Panc1 (cell line): ENCODE measurements at places on chromosomes 1 and 21. TPM values are rescaled to one million over a fixed set of nuclear protein-coding genes. Genes with fewer than 3 reads are reported as not detected.

The CCDC27 gene
- total RNA-seq = not detected

DNA sequence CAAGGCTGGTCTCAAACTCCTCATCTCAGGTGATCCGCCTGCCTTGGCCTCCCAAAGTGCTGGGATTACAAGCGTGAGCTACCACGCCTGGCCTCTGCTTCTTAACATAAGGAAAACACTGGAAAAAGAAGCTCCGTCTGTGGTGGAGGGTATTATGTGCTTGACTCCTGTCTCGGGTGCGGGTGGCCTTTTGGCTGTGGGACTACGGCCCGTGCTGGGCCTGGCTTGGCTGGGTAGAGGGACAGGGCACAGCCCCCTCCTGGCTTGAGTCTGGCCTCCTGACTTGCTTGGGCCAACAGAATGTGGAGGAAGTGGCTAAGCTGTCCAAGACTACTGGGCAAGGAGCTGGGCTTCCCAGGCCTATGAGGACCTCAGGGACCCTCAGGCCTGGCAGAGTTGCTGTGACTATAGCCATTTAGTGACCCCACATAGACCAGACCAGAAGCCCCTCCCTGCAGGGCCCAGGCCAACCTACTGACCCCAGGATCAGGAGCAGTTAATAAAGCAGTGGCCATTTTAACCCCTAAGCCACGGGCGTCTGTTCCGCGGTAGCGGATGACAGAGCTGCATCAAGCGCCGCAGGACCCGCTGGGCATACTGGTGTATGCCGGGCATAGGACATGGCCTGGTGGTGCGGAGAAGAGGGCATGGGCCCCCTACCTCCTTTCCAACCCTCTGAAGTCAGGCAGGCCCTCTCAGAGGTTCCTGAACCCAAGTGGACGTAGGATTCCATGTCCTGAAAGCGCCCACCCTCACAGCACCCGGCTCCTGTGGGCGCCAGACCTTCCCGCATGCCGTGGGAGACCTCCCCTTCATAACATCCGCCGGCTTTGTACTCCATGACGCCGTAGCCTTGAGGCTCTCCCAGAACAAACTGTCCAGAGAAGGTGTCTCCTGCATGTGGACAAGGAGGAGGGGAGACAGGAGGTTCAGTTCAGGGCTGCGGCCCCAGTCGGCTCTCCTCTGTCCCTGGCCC lies 4.4 kb downstream of the MORN1 start:
- no peak overlapping the region for H3K4me3 ChIP-seq
- no peak for DNase-seq
- peaks cover 12% of the 10 kb centered on the region; the same call in 1 of the 2 replicates for H3K4me1 ChIP-seq
- no peaks in the 10 kb centered on the region for H3K27me3 ChIP-seq
- no peaks in the 10 kb centered on the region; the same call in 1 of the 2 replicates for H3K36me3 ChIP-seq
- no peak overlapping the region for H3K27ac ChIP-seq

The KCNK2 gene
- 0.28 TPM for total RNA-seq

GRCh38 chr1:213572912-213573647 lies 414.7 kb upstream of the PROX1 start:
- H3K4me1 ChIP-seq = no peaks in the 10 kb centered on the region
- H3K4me3 ChIP-seq = no peak overlapping the region
- no peak for DNase-seq
- no peak overlapping the region for H3K27ac ChIP-seq

The ZBTB8A gene
- total RNA-seq = 6.5 TPM

DNA sequence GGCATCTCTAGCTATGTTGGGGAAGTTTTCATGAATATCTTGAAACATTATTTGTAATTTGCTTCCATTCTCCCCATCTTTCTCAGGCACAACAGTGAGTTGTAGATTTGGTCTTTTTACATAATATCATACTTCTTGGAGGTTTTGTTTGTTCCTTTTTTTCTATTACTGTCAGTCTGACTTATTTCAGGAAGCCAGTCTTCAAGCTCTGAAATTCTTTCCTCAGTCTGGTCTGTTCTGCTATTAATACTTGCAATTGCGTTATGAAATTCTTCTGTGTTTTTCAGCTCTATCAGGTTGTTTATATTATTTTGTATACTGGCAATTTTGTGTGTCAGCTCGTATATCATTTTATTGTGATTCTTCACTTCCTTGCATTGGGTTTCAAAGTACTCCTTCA lies 424.6 kb upstream of the PTBP2 start:
- no peak overlapping the region for H3K4me3 ChIP-seq
- H3K27ac ChIP-seq = no peak overlapping the region
- no peaks in the 10 kb centered on the region for H3K27me3 ChIP-seq

DNA sequence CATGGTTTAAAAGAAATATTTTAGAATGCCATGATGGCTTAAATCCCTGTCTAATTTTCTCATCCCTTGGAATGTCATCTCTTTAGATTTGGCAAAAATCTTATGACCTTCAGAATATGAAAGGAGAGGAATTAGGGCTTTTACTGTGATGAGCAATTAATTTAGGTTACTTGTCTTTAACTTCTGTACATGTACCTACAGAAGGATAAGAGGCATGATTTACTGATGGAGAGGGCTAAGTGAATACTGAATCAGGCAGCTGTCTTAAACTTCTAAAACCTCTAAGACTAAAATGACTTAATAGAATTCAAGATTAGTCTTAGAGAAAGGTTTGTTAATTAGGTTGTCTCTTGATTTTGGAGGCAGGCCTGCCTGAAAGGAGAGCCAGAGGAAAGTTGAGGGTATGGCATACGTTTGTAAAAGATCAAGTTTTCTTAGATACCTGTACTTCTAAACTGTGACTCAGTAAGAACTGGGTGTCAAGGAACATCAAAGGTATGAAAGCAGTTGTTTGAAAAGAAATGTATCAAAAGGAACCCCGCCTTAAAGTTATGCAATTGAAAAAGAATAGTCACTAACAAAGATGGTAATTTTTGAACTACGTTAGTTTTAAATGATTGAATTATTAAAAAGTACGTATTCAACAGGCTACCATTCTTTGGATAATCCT lies 12.5 kb downstream of the MACO1 start:
- no peaks in the 10 kb centered on the region for H3K36me3 ChIP-seq
- no peak overlapping the region for H3K27ac ChIP-seq
- no peak for DNase-seq
- no peak overlapping the region for H3K4me3 ChIP-seq
- H3K27me3 ChIP-seq = no peaks in the 10 kb centered on the region

- DNase-seq = no peak
- H3K4me3 ChIP-seq = no peak overlapping the region
- H3K36me3 ChIP-seq = no peaks in the 10 kb centered on the region
- no peak overlapping the region for H3K27ac ChIP-seq
These were observed 64.8 kb upstream of the PTCH2 start for GRCh38 chr1:44907893-44908292.

GRCh38 chr1:155984341-155984740 lies 6.0 kb upstream of the ARHGEF2 start:
- DNase-seq = no peak
- H3K4me3 ChIP-seq = no peak overlapping the region
- H3K27ac ChIP-seq = peak overlapping the region; percentile 86
- peaks cover 30% of the 10 kb centered on the region for H3K4me1 ChIP-seq
- H3K36me3 ChIP-seq = no peaks in the 10 kb centered on the region

The NBPF4 gene
- not detected for total RNA-seq

The PKLR gene
- 0.13 TPM for total RNA-seq

DNA sequence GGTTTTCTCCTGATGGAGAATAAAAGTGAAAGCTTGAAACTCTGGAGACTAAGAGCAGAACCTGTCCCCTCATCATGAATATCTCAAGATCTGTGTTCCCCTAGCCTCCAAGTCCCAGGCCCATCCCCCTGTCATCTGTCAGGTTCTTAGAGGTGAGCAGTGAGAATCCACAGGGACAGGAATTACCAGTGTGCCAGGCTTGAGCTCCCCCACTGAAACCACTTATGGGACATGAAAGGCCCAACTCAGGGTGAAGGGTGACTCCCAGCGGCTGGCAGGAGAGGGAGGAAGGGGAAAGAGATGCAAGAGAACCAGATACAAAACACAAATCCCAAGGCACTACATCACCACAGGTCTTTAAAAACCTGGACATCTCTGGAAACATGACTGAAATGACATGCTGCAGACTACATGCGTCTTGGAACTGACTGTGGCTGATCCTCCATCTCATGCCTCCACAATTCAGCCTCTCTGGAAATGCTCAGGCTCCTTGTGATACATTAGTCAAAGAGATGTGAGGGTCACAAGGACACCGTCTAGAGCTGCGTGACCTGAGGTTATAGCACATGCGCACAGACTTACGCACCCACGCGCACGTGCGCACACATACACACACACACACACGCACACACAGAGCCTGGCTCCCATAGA lies 6.8 kb upstream of the LY9 start:
- H3K4me3 ChIP-seq = no peak overlapping the region
- no peaks in the 10 kb centered on the region for H3K4me1 ChIP-seq
- no peaks in the 10 kb centered on the region for H3K27me3 ChIP-seq
- H3K27ac ChIP-seq = no peak overlapping the region

The OR14A16 gene
- total RNA-seq = not detected

The CYYR1 gene
- total RNA-seq = not detected

GRCh38 chr21:43983860-43984420 lies 28.2 kb upstream of the TRAPPC10 start:
- DNase-seq = no peak
- no peaks in the 10 kb centered on the region for H3K36me3 ChIP-seq
- no peak overlapping the region for H3K27ac ChIP-seq
- no peak overlapping the region for H3K4me3 ChIP-seq
- H3K4me1 ChIP-seq = no peaks in the 10 kb centered on the region

The SYPL2 gene
- 0.74 TPM for total RNA-seq

The CYP4Z1 gene
- total RNA-seq = not detected

The MYOM3 gene
- 0.05 TPM for total RNA-seq

The IFNLR1 gene
- 1.0 TPM for total RNA-seq

- no peaks in the 10 kb centered on the region for H3K4me1 ChIP-seq
- no peak overlapping the region for H3K27ac ChIP-seq
- H3K36me3 ChIP-seq = no peaks in the 10 kb centered on the region; the same call in 1 of the 2 replicates
- no peak for DNase-seq
- no peaks in the 10 kb centered on the region for H3K27me3 ChIP-seq
These were observed 663.6 kb upstream of the CHRM3 start for GRCh38 chr1:238722812-238723211.

GRCh38 chr21:17105932-17106331 lies 406.9 kb upstream of the CXADR start:
- H3K27ac ChIP-seq = no peak overlapping the region
- H3K36me3 ChIP-seq = no peaks in the 10 kb centered on the region
- H3K27me3 ChIP-seq = no peaks in the 10 kb centered on the region
- H3K4me1 ChIP-seq = no peaks in the 10 kb centered on the region
- DNase-seq = no peak

- H3K4me3 ChIP-seq = no peak overlapping the region
- peaks cover 41% of the 10 kb centered on the region for H3K4me1 ChIP-seq
- no peaks in the 10 kb centered on the region for H3K36me3 ChIP-seq
- no peaks in the 10 kb centered on the region for H3K27me3 ChIP-seq
These were observed 126.1 kb upstream of the CACHD1 start for GRCh38 chr1:64343823-64344190.

DNA sequence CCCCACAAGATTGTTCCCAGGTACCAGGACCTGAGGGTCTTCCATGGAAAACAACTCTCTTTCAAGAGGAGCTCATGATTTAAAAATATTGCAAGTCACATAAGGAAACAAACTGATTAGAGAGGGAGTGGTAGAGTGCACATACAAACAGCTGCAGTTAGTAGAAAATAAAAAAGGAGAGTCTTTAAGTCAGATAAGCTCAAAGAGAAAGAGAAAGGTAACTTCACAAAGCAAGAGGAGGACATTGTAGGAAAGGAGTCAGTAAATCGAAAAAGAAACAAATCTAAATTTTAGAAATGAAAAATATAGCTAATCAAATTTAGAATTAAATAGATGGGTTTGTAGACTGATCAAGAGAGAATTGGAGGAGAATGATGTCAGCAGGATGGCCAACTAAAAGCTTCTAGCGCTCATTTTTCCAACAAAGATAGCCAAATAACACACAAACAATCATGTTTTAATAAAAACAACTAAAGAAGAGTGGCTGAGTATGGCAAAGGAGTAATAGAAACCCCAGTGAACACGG lies 86.1 kb upstream of the CD53 start:
- H3K27me3 ChIP-seq = no peaks in the 10 kb centered on the region
- H3K27ac ChIP-seq = no peak overlapping the region
- DNase-seq = no peak
- no peaks in the 10 kb centered on the region for H3K4me1 ChIP-seq

The PLEKHN1 gene
- 9.8 TPM for total RNA-seq

GRCh38 chr1:111695801-111696200 lies 43.4 kb downstream of the INKA2 start:
- H3K4me3 ChIP-seq = no peak overlapping the region
- H3K27ac ChIP-seq = no peak overlapping the region
- no peaks in the 10 kb centered on the region for H3K27me3 ChIP-seq
- H3K4me1 ChIP-seq = no peaks in the 10 kb centered on the region
- peaks cover 3% of the 10 kb centered on the region for H3K36me3 ChIP-seq

DNA sequence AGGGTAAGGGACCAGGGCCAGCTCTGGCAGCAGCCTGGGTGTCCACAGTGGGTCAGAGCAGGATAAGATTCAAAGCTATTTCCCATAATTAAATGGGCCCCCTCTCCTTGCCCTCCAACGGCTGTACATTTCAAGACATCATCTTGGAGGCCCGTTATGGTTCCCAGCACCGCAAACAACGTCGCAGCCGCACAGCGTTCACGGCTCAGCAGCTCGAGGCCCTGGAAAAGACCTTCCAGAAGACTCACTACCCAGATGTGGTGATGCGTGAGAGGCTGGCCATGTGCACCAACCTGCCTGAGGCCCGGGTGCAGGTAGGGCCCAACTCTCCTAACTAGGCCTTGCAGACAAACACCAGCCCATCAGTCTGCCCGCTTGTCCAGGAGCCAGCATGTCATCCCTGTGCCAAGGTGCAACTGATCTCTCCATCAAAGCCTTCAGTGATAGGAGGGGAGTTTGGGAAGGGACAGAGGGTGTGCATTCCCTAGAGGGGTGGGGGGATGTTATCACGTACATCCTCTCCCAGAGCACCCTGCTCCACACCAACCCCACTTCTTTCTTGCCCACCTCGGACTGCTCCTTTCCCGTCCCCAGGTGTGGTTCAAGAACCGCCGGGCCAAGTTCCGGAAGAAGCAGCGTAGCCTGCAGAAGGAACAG lies 20.8 kb downstream of the DMBX1 start:
- H3K4me3 ChIP-seq = no peak overlapping the region
- DNase-seq = no peak
- H3K27ac ChIP-seq = no peak overlapping the region
- H3K36me3 ChIP-seq = no peaks in the 10 kb centered on the region

DNA sequence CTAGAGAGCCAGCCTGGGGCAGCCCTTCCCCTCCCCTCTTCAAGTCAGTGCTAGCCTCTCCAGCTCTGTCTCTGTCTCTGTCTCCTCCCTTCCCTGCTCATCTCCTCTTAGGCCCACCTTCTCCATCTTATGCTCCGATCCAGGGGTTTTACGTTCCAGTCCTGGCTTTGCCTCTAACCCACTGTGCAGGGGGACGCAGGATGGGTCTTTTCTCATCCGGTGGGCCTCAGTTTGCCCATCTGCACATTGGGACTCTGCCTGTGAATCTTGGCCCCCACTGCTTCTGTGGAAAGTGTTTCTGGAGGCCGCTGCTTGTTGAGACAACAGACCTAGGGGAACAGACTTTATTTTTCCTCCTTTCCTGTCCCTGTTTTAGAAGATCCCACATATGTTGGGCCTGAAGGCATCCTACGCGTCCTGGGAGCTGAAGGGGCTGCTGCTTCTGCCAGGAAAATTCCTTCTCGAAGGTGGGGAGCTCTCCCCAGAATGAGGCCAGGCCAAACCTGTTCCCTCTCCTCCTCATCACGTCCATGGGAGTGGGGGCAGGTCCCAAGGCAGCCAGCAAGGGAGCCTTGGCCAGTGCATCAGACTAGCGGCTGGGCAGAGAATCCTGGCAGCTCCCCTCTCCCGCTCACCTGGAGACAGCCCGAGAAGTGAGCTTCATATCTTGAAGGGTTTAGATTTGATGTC lies 99.5 kb upstream of the CSF3R start:
- H3K4me3 ChIP-seq = no peak overlapping the region
- H3K27me3 ChIP-seq = no peaks in the 10 kb centered on the region; the same call in 1 of the 2 replicates
- H3K27ac ChIP-seq = no peak overlapping the region
- no peak for DNase-seq
- no peaks in the 10 kb centered on the region; the same call in 1 of the 2 replicates for H3K4me1 ChIP-seq
